Myocyte (in vitro differentiated cells): ENCODE measurements at places on chromosomes 7 and 10.

- no peak for DNase-seq
These were observed 45.2 kb downstream of the LMTK2 start for GRCh38 chr7:98151884-98152283.

DNA sequence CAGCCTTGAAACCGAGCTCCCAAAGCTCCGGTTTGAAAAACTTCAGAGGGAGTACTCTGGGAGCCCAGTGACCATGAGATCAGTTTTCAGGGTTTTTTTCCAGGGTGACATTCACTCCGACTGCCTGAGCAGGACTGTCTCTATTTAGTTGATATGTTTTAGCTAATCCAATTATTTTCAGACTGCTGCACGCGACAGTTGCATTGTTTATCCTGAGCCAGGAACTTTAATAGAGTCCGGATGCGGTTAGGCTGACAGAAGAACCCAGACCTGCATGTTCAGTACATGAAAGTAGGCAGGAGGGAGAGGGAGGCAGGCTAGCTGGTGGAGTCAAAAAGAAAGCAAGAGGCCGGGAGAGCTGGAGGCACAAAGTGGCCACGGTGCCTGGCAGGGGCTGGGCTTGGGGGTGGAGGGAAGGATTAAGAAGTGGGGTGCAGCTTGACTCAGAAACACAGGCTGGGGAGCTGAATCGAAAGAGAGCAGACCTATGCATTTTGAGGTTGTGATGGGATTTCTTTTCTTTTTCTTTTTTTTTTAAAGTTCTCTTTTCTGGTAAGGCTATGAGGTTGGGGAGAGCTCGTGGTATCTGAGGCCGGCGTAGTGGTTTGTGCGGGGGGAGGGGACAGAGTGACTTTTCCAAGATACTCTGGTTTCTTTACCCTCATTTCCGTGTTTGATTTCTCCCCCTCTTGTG lies 5.7 kb downstream of the GATA3 start:
- peak; percentile 20 for DNase-seq

DNA sequence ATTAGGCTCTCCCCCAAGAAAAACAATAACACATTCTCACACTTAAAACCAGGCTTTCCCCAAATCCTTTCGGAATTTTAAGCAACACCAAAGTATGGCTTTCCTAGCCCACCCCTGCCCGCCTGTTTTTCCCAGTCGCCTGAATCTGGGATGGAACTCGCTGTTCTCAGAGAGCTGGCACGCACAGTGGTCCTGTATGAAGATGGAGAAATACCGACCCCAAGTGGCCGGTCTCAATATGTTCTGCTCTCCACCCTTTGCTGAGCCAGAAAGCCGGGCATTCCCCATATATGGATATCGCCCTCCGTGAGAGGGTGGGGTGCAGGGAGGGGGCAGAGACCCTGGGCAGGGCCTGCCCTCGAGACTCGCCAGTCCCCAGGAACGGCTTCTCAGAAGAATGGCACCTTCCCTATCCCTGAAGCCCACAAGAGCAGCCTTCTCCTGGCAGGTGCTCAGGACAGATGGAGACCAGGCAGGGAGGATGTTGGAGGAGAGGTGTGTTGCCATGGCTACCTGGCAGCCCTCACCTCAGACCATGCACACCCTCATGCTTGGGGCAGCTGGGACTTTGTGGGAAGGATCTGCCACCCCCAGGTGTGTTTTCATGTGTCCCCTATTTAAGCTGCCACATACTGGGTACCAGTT lies 3.4 kb downstream of the TACR2 start:
- DNase-seq, result peak; percentile 67

- peak; percentile 94 for DNase-seq
These were observed 76.0 kb downstream of the DIP2C start for GRCh38 chr10:613271-614138.

DNA sequence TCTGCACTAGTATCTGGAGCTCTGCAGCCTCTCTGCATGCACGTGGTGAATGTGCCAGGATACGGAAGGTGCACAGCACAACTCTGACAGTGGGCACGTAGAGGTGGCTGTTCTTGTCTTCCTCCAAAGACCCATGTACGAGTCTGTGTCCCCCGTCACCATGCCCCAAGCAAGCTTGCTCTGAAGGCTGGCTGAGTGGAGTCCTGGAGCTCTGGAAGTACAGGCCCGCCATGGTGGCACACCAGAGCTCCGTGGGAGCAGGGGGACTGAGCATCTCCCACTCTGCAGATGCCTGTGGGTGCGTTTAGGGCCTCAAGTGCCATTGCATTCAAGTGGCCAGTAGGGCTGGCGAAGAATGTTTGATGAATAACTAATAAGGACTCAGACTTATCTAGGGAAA lies 17.1 kb downstream of the BCCIP start:
- DNase-seq, result no peak

GRCh38 chr10:89521368-89521767 lies 14.0 kb downstream of the SLC16A12 start:
- no peak for DNase-seq

DNA sequence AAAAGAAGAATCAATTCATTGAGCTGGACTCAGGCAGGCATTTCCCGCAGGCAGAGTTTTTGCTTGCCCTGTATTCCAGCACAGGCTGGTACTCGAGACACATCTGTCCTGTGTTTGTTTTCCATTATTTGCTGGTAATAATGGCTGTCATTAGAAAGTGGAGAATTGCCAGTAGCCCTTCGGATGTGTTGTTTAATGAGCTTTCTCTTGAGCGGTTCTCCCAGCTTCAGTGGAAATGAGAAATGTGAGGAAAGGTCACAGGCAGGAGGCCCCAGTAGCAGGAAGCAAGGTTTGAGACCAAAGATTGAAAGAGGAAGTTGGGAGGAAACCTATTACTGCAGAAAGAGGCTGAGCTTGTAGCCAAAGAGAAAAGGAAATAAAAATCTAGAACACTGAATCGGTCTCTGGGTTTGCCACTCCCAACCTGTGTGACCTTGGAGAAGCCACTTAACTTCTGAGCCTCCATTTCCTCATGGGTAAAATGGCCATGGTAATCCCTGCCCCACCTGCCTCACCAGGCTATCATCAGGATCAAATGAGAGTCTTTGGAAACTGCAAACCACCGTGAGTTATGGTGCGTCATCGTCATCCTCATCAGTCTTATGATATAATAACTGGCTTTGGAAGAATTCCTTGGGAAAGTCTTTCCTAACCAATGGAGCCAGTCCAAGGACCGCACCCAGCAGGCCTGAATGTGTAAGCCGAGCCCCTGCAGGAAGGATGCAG lies 67.7 kb downstream of the TACR2 start:
- DNase-seq, result peak; percentile 85

GRCh38 chr10:72328045-72328828 lies 26.5 kb downstream of the DNAJB12 start:
- peak; percentile 84 for DNase-seq

- DNase-seq, result peak; percentile 6
These were observed 114.5 kb downstream of the MYOF start for GRCh38 chr10:93367664-93368063.
